Activated T-helper 1 cell treated with anti-CD3 and anti-CD28 coated beads, Interleukin-2, amount 50 U/mL, for 16 hours (primary cell): ENCODE measurements at places on chromosomes 6 and 20.

- DNase-seq, result peak; percentile 70
These were observed 61.6 kb downstream of the RAB44 start for GRCh38 chr6:36759148-36759759.

DNA sequence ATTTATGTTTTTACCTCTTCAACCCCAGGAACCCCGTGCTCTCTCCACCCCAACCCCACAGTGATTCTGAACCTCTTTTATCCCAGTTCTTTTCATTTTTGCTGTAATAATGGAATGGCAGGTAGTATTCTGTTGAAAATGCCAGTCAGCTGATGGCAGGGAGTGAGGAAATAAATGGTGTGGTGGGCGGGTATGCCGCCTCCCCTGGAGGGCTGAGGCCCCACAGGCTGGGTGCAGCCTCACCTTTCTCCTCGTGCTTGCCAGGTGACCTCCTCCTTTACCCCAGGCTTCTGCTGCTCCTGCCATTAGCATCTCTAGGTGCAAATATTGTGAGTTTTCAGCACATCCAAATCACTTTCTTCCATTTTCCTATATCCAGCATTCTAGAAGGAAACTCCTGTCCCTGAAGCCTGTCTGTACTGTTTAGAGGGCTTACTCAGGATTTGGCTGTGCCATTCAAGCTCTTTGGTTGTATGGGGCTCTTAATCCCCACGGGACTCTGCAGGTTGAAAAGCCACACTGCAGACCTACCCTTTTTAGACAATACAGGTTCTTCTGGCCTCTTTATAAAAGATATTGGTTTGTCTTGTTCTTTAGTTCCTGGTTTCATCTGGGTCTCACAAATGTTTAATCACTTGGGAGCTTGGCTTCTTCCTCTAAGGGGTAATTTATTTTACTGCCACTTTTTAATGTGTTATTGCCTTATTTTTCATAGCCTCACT is 201.8 kb downstream of the JARID2 start:
- no peak for DNase-seq

GRCh38 chr20:37144856-37145404 is 34.2 kb upstream of the RPN2 start:
- no peak for DNase-seq

DNA sequence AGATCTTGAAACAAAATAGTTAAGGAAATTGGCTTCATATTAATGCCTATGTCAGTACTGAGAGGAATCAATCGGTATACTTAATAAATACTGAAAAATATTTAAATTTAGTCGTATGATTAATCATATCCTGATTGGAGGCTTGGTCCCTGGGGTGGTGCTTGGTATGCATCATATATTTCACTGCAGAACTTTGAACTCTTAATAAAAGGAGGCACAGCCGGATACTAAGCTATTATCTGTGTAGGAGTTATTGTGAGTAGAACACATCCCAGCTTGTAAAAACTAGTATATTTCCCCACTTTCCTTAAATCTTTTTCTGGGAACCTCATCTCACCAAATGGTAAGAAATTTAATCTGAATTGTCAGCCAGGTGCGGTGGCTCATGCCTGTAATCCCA is 42.4 kb upstream of the SCAF8 start:
- no peak for DNase-seq

DNA sequence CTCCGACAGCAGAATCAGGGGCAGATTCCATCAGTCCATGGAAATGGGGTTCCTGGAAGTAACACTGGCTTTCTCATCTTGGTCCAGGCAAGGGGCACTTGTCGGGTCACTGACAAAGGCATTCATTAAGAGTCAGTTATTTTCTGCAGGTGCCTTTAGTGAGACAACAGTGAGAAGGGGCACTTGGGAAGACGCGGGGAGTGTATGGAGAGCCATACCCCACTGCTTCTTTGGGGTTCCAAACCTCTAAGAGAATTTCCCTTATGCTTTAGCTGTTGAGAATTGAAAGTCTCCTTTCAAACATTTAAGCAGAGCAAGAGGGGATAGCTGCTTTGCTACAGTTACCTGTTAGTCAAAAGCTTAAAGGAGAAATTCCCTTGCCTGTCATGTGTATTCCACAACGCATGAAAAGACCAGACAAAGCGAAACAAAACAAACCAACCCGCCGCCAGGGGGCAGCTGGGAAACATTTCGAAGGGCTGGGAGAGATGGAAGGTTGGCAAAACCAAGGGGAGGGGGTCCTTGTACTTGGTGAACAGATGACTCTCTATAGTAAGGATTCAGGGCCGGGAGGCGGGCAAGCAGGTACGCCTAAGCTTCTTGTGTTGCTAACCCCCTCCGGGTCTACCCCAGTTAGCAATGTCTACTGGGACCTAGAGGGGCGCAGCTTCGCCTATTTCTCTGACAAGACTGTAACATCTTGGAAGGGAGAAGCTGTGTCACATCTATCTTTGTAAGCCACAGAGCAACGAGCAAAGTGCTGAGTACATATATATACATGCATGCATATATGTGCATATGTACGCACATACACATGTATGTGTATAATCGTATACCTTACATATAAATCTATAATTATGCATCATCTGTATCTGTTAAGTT is 474.9 kb upstream of the AGPAT4 start:
- DNase-seq, result no peak

- DNase-seq, result no peak
These were observed 601.5 kb upstream of the NRSN1 start for GRCh38 chr6:23524548-23524947.

GRCh38 chr20:22352019-22352418 is 232.4 kb downstream of the FOXA2 start:
- no peak for DNase-seq

- no peak for DNase-seq
These were observed 1.4 kb downstream of the SRC start for GRCh38 chr20:37347347-37347823.

GRCh38 chr20:24632581-24632980 is 163.2 kb downstream of the SYNDIG1 start:
- DNase-seq, result no peak

GRCh38 chr6:134060491-134061106 is 8.2 kb upstream of the SLC2A12 start:
- DNase-seq, result no peak

- DNase-seq, result no peak
These were observed 19.8 kb upstream of the RBM38 start for GRCh38 chr20:57371363-57371762.

DNA sequence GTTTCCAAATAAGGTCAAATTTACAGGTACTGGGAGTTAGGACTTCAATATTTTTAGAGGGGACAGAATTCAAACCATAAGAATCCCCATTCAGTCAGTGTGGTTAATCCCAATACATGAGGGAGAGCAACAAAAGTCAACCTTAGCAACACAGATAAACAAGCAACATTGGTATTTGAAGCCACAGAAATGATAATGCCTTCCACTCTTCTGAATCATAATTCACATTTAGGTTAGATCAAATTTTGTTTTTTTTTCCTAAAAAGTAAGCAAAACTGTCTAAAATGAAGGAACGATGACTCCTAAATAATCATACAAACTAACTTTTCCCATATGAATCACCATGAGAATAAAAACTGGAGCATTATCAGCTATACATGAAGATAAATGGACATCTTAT is 246.0 kb upstream of the TENT5A start:
- no peak for DNase-seq

- DNase-seq, result no peak
These were observed 51.0 kb upstream of the IL20RA start for GRCh38 chr6:137095651-137096238.
